ENCODE measurements at places on chromosomes 7 and 10.

GRCh38 chr10:88254091-88254490 is 329.0 kb downstream of the RNLS start:
- DNase-seq = no peak

DNA sequence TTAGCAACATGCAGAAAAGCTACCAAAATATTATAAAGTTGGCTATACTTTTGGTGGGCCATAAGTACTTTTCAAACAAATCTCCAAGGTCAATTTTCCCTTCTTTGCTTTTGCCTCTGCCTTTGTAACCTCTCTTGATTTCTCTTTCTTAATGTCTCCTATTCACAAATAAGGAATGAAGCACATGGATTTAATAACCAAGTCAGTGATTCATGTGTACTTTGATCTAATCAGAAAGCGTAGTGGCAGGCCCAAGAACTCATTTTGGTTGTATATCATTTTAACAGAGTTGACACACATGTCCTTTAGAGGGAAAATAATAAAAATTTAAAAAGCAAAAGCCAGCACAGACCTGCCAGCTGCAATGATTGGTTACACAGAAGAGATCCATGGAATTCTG is 93.7 kb downstream of the FZD1 start:
- DNase-seq = peak; percentile 63

DNA sequence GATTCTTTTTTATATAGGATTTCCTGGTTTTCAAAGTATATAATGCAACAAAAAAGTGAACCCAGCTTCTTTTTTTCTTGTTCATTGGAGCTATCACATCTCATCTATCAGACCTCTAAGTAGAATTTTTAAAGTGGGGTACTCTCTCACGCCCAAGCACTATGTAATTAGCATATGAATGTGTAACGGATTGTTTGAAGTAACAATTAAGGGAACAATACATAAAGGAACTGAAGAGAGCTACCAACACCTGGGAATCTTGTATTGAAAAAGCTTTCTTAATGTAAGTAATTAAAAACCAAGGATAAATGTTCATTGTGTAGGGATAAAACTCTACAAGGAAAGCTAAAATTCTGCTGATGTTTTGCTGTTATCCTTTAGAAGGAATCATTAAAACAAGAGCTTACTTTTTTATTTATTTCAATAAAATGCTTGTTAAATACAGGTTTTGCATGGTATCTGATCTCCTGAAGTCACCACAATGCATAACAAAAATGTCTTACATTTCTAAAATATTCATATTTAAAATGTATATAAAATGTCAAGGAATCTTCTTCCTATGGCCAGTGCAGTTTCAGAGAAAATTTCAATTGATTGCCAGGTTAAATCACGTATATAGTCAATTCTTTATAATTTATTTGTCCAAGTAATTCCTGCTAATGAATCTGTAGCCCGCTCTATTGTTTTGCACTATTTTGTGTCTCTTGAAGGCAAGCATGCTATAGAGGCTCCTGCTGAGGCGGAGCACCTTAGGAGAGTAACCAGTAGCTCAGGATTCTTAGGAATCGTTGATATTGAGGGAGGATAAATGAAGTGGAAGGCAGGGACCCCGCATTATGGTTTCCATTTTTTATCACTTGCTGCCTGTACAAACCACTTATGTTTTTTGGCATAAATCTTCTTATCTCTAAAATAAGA is 51.6 kb downstream of the PTPRZ1 start:
- no peak for DNase-seq

- DNase-seq = no peak
Observed at GRCh38 chr7:128774921-128775320, 673 bp downstream of the OPN1SW start.

DNA sequence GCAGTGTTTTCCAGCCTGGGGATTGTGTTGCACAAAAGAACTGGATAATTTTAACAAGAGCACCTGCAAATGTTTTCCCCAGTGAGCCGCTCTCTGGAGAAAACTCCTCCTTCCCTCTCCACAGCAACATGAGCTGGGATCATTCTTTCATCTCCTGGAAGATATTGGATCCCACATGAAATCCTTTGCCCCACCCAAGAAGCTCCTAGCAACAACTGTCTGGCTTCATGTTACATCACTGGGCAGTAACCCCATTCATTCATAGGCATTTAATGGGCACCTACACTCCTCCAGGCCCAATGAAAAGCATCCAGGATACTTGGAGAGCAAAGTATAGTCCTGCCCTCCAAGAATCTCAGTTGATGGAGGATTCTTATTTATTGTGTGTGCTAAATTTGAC is 27.2 kb downstream of the LSM5 start:
- DNase-seq = no peak

DNA sequence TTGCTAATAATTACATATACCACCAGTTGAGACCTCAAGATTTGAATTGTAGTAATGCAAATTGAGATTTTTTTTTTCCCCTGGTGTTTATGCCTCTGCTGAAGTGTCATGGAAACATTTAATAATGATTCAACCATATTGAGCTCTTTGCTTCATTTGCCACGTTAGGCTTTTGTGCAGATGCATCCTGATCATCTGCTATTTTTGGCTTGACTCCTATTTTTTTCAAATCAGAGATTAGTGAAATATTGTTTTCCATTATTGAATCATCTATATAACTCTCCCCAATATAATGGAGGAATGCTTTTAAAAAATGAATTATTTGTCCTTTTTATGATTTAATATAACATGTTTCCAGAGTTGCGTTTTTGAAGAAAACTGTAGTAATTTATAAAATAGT is 115.1 kb downstream of the SRI start:
- DNase-seq = no peak

DNA sequence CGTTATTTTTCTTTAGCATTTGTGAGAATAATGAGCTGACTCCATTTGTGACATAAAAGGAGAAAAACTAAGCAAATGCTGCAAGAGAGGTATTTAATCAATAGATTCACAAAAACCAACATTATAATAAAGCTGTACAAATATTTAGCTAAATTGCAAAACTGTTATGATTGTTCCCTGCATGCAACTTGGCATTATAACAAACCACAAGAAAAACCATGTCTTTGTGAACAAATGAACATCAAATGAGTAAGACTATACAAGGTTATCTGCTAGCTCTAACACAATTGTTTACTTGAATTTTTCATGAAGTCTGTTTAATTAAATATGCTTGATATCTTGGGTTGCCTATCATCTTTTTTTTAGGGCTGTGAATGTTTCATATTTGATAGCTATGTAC is 50.8 kb upstream of the PPP1R9A start:
- DNase-seq = no peak

DNA sequence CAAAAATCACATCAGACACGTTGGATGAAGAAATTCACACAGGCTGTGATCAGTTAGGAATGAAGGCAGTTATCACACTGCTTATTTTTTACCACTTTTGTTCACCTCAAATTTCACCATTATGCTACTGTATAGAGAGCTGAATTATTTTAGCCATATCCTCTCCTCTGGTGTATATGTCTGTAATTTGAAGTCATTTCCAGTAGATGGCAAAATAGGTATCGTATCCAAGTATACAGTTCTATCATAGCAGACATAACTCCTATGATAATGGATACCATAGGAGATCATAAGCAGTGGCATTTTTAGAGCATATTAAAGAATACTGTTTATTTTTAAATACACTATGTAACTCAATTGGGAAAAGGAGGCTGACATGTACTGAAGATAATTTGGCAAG is 909.7 kb downstream of the DNAJB9 start:
- no peak for DNase-seq

GRCh38 chr10:32982293-32982709 is 24.3 kb upstream of the ITGB1 start:
- DNase-seq = peak; percentile 80

DNA sequence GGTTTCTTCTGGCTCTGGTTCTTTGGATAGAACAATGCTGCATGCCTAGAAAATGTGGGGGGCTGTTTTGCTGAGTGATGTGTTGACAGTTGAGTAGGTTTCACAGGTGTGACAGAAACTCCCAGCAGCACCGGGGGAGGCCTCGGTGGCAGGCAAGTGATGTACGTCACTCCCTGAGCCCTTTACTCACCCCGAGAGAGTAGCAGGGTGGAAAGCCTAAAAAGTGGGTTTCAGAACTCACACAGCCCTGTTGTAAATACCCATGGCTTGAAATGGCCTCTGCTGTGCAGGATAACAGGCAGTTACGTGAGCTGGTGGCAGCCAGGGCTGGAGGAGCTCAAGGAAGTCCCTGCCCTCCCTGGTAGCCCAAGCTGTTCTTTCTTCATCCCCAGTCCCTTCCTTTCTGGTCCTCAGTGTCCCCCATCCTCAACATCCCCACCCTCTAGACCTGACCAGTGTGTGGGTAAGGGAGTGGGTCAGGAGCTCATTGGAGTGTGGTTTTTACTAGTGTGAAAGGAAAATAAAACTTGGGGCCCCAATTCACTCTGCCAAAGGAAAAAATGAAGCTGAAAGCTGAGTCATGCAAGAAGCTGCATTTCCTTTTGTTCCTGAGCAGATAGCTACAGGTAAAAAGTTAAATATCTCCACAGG is 258.1 kb downstream of the STK31 start:
- DNase-seq = no peak

DNA sequence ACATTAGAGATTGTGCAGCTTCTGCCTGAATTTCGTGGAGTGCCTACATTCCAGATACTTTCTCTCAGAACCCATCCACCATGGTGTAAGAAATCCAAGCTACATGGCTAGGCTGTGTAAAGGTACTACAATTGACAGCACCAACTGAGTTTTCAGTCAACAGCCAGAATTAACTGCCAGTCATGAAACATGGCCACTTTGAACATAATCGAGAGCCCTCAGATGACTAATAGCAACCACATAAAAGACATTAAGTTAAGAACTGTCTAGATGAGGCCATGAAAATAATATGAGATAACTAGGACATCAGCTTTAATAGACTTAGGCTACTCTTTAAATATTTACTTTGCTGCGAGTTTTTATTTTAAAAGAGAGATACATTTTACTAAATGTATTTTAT is 1106.8 kb upstream of the LRRTM3 start:
- DNase-seq = no peak

DNA sequence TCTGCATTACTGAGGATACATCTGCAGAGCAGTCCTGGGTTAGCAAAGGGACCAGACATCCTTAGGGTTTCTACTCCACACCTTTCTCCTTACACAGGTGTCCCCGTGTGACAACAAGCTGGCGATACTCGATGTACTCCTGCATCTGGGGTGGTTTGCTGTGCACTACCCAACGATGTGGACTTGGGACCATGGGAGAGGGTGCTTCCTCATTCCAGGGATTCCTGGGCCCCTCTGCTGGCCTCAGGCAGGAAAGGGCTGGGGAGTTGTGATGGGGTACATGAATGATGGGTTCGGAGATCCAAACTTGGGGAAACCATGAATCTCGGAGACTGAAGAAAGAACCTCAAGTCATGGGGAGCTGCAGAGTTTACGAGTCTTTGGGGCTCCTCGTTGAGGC is 179.6 kb upstream of the GALNT17 start:
- no peak for DNase-seq

DNA sequence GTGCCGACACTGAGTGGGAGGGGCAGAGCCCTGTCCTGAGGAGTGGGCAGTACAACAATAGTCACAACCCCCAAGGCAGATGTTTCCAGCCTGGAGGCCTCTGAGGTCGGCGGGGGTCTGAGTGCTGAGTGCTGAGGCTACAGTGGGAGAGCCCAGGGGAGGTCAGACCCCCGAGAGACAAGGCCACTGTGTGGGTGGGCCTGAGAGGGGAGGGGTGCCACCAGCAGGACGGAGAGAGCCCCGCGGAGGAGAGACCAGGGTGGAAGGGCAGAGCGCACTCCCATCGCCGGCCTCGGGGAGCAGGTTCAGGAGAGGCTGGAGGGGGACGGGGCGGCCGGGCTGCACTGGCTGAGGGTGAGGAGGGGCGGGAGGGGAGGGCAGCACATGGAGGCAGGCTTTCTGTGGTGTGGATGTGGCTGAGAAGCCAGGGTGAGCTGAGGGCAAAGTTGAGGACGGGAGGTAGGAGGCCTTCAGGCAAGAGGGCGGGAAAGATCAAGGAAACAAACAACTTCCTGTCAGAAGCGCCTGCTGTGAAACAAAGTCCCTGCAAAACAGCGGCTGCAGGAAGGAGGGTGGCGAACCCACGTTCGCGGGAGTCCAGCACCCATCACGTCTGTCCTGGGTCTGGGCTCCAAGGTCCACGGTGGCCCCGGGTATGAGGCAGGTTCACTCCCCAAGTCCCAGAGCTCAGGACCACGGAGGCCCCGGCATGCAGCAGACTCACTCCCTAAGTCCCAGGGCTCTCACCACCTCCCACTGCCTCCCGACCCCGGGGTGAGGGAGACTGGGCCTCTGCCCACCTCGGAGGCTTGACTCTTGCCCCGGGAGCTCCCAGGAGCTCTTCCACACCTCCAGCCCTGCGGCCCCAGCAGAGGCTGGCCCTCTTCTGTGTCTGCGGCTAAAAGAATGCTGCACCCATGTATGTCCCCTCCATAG is 76.8 kb upstream of the NKX6-2 start:
- no peak for DNase-seq

GRCh38 chr7:83970081-83970480 is 224.5 kb downstream of the SEMA3A start:
- no peak for DNase-seq

GRCh38 chr7:29573567-29573966 is 9.9 kb downstream of the PRR15 start:
- no peak for DNase-seq

GRCh38 chr7:97025983-97026714 is 1.5 kb upstream of the DLX5 start:
- no peak for DNase-seq

DNA sequence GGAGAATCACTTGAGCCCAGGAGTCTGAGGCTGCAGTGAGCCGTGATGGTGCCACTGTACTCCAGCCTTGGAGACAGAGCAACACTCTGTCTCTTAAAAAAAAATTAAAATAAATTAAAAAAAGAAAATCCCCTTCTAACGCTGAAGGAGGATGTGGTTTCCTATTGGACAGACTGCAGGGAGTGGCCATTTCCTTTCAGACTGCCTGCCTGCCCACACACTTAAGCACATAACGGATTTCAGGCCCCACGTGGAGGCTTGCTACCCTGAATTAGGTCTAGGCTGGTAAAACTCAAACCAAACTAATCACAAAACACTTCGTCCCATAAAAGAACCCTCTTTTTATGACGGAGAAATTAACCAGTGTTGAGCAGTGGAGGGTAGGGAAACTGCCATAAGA is 34.0 kb downstream of the GATA3 start:
- no peak for DNase-seq

DNA sequence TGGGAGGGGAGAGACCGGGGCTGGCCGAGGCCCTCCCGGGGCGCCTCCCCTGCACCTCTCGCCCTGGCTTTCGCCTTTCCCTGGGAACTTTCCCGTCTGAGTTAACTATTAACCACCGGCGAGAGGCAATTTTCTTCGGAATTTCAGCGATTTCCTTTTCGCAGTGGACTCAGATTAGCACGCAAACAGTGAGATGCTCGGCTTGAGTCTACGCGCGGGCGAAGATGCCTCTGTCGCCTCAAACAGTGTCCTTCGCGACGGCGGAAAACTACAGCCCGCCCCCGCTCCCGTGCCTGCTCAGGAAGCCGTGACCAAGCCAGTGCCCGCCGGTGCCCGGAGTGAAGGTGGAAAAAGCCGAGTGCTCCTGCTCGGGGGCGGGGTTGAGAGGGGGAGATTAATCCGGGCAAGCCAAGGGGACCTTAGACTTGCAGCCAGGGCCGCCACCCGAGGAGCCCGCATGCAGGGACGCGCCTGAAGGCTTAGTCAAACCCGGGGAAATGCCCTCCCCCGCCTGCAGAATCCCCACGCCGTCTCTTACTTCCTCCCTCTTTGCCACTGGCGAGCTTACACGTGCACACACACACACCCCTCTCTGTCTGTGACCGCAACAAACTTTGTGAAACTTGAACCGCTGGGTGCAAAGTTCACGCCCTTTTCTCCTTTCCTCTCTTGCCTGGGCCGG is 14.5 kb upstream of the PAX2 start:
- DNase-seq = no peak

GRCh38 chr10:87916515-87916914 is 53.1 kb downstream of the PTEN start:
- no peak for DNase-seq

- no peak for DNase-seq
Observed at GRCh38 chr10:132993271-132994184, 51.2 kb upstream of the CFAP46 start.
